ENCODE measurements at places on chromosomes 5 and 9.

GRCh38 chr5:83715236-83716065, 5.2 kb downstream of the HAPLN1 start:
- DNase-seq, result peak; percentile 16

DNA sequence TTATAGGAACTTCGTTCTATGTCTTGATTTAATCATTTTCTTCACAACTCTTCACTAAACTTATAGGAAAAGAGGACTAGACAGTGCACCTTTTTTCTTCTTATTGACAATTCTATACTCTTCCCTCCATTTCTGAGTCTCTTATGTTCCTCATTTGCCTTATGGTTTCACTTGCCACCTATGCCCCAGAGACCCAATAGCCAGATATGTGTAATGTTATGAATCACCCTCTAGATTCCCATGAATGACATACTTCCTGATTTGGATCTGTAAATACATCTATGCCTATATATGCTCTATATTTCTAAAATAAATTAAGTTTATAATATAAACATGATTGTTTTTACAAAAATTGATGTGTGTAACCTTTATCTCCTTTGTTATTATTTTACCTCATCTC, 514.1 kb upstream of the MEF2C start:
- peak; percentile 35 for DNase-seq

DNA sequence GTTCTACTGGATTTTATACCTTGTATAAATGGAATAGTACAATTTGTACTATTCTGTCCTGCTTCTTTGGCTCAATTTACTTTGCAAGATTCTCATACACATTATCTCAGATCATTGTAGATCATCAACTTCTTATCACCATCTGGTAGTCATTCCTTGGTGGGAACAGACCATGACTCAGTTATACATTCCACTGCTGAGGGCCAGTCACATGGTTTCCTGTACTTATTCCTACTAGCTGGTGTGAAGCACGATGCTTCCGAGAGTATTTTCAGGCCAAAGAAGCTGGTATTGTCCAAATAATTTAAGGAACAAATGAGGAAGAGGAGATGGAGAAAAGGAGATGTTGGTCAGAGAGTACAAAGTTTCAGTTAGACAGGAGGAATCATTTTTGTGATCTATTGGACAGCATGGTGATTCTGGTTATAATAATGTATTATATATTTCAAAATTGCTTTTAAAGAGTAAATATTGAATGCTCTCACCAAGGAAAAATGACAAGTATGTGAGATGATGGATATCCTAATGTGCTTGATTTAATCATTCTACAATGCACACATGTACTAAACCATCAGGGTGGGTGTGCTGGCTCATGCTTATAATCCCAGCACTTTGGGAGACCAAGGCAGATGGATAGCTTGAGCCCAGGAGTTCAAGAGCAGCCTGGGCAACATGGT, 124.1 kb downstream of the SYK start:
- peak; percentile 94 for DNase-seq

- no peak for DNase-seq
Observed at GRCh38 chr9:69425136-69425801, 100.3 kb downstream of the ENTREP1 start.

DNA sequence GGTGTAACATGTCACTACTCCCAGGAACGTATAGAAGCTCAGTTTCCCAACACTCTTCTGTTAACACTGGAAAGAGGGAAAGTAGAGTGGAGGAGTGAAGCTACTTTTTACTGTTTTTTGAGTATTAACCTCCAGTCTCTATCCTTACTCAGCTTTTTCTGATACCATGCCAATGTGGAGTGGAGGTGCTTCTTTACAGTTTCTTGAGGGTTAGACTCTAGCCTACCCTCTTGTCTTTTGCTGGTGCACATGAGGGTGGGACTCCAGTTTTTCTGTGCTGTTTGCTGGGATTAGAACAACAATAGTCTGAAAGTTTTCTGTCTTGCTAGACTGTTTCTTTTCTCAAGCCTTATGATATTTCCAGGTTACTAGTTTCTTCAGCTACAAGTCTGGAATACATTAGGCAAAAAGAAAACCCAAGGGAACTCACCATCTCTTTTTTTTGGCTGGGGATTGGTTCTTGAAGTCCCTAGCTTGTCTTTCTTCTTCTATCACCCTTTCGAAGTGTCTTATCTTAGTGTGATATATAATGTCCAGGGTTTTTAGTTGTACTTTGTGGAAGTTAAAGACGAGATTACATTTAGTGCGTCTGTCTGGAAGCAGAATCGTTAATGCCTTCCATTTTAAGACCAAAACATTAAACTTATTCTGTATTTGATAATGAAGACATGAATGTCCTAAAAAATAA, 35.9 kb downstream of the PRR16 start:
- no peak for DNase-seq

DNA sequence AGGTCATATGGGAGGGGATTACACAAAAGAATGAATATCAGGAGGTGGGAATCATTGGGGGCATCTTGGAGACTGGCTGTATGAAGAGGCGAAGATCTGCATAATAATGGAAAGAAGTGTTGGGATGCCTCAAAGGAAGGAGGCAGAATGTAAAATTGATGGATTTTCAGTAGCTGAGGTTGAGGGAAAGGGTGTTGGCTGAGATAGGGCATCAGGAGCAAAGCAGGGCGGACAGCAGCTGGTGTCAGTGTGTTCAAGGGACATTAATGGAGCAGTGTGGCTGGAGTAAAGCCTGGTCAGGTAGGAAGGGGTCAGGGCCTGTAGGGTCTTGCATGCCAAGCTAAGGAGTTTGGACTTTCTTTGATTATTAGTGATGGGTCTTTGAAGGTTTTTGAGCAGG, 65.2 kb upstream of the TNFAIP8 start:
- no peak for DNase-seq

- peak; percentile 6 for DNase-seq
Observed at GRCh38 chr5:35608881-35609779, 8.5 kb upstream of the SPEF2 start.

- DNase-seq, result peak; percentile 10
Observed at GRCh38 chr9:113221800-113222481, 597 bp downstream of the SLC31A1 start.

GRCh38 chr9:14823800-14824199, 86.4 kb downstream of the FREM1 start:
- no peak for DNase-seq

DNA sequence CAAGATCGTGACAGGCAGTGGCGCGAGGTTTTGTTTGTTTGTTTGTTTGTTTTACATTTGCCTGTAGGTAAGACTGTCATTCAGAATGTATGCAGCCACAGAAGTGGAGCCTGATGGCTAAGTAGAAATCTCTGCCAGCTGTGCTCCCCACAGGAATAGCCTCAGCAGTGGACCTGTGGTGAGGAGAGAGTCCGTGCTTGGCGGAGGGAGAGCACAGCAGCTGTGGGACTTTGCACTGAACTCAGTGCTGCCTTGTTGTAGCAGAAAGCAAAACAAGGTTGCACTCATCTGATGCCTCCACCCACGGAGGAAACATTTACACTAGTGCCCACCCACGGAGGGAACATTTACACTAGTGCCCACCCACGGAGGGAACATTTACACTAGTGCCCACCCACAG, 4.4 kb upstream of the ZNF782 start:
- no peak for DNase-seq

Data from fibroblast of skin of right biceps (primary cell).